ENCODE measurements at places on chromosomes 2 and 18.

GRCh38 chr2:41723526-41723925 lies 324.3 kb upstream of the PKDCC start:
- no peak for DNase-seq

DNA sequence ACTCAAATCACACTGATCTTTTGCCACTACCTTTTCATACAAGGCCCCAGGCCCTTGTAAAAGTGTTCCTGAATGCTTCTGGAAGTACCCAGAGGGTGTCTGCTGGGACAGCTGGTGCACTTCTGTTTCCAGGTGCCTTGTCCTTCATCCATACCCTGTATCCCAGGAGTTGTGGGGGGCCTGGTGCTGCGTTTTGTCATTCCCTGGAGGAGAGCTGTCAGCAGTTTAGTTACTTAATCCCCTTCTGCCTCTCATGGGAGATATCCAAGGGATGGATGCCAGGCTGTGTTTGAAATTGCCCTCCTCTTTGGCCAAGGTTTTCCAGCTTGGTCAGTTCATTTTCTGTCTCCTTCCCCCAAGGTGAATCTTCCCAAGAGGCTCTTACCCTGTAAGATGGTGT lies 158.3 kb downstream of the WDSUB1 start:
- no peak for DNase-seq

DNA sequence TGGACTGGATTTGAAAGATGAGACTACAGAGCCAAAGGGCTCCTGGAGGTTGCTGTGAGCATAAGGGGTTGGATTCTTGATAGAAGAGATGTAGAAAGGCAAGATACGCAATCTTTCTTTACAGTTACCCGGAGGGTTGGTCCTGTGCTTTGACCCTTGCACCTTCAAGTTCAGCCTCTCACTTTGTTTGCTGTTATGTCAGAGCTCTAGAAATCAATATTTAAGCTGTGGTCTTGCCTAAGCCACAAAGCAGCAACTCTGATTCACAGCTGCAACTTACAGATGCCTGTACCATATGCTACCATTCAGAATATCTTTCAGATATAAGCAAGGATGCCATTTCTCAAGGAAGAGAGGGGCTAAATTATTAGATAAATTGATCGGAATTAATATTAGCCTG lies 943.1 kb upstream of the LRRTM1 start:
- DNase-seq, result no peak

DNA sequence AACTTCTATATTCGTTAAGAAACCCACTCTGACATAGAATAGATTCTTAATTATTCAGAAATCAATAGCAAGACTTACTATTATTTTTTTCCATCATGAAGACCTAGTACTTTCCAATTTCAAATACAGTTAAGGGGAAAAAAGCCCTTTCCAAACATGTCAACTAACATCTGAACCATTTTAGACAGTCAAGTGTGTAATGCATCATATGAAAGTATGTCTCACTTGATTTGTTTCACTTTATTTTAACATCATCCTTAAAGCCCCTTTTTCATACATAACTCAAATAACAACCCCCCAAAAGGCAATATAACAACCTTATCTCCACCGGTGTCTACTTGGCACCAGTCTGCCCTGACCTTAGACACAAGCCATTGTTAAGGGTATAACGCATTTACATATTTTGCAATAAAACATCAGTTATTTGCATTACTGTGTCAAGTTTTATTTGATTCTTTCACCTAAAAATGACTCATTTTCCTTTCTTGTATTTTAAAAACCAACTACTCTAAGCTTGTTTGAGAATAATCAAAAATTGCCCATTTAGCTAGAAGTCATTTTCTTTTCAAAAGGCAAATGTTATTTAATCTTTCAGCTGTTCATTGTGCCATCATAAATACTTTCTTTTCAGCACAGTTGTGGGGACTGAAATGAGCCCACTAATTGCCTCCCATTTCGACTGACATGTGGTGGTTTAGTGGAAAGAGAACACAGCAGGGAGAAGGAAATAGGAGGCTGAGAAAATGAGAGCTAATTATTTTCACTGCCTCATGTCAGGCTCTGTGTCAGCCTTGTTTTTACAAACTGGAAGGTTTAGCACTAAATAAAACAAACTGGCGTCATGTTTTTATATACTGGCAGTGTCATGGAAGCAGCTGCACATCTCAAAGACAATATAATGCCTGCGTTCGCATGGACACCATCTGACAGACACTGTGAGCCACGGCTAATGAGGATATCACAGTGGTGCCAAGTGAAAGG lies 104.7 kb upstream of the CDCA7 start:
- DNase-seq, result no peak

GRCh38 chr2:212921061-212921460 lies 230.4 kb downstream of the IKZF2 start:
- no peak for DNase-seq

DNA sequence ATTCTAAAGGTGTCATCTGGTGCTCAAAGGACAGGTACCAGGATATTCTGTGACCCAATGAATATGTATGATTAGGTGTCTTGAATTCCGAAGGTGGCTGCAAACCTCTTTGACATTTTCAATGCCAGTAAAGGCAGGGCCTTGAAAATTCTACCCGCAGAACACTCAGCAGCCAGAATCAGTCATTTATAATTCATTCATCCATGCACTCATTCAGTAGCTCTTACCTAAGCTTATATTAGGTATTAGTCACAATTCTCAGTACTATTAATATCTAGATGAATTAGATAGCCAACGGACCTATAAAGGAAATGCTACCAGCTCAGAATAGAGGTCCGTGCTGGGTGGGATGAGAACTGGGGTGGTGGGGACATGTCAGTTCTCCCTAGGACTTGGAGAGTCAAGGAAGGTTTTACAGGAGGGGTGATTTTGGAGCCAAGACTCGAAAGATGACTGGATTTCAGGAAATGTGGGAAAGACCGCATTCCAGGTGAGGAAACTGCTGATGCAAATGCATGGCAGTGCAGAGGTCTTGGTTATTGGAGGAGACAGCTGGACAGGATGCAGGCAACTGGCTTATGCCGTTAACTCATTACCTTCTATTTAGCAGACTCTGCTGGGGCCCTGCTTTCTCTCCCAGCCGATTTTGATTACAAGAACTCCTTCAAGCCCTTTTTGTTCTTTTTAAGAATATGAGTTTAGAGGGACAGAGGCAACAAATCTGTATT lies 7.2 kb downstream of the TRIB2 start:
- DNase-seq, result no peak

DNA sequence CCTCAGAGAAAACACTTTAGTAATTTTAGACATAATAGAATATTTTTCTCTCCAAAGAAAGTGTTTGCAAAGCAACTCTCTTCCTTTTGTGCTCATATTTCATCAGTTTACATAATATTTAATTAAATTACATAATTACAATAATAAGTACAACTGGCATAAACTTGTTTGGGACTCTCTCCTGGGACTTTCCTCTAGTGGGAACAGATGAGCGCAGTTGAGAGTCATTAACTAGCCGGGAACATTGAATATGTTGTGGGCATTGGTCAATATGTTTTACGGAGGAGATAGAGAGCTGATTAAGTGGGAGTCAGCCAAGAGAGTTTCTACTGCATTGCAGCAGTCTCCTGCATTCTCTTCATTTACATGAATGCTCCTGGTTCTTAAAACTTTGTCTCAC lies 607.7 kb downstream of the ARHGAP15 start:
- DNase-seq, result no peak

- peak; percentile 39 for DNase-seq
These were observed 332.9 kb downstream of the SOCS6 start for GRCh38 chr18:70621710-70622109.

GRCh38 chr2:65116645-65117044 lies 13.3 kb downstream of the RAB1A start:
- DNase-seq, result no peak

DNA sequence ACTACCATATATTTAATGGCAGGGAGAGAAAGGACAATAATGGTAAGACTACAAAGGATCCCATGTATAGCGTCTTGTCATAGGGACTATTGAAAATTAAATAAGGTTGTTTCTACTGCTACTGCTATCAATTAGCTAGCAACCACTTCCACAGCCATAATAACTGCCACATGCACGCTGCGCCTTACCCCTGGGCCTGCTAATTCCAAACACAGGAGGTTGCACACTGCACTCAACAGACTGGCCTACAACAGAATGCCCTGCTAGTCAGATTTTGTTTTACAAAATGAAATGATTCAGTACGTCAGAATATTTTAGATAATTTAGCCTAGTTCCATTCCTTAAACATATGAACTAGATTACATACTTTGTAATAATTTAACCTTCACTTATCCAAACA lies 121.0 kb upstream of the SMAD7 start:
- no peak for DNase-seq

GRCh38 chr2:206241736-206242135 lies 32.7 kb upstream of the ZDBF2 start:
- DNase-seq, result no peak

DNA sequence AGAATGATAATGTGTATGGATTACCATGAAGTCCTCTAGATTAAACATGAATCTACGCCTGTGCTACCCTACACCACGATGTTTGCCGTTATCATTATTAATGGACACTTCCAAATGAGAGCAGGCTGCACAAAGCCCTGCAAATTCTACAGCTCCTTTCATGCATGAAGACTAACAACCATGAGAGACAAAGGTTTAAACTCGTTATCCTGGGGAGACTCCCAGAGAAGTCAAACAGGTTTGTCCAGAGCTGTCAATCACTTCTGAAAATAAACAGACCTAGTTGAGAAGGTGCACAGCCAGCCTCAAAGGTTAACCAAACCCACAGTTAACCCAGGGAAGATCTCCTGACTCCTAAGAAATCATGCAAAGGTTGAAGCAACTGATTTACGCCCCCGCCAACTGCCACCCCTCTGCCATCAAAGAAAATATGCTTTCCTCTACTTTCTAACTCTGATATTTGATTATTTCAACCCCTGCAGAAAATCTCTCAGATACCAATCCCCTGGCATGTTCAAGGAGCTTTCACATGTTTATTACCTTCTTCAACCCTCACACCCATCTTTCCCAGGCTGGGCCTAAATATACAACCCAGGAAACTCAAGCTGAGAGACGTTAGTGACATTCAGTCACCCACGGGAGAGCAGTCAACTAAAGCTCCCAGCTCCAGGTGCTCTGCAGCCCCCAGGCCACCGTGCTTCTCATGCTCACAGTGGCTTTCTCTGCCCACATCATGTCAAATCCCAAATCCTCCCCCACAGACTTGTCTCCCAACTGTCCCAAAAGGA lies 35.9 kb downstream of the MYO5B start:
- no peak for DNase-seq

DNA sequence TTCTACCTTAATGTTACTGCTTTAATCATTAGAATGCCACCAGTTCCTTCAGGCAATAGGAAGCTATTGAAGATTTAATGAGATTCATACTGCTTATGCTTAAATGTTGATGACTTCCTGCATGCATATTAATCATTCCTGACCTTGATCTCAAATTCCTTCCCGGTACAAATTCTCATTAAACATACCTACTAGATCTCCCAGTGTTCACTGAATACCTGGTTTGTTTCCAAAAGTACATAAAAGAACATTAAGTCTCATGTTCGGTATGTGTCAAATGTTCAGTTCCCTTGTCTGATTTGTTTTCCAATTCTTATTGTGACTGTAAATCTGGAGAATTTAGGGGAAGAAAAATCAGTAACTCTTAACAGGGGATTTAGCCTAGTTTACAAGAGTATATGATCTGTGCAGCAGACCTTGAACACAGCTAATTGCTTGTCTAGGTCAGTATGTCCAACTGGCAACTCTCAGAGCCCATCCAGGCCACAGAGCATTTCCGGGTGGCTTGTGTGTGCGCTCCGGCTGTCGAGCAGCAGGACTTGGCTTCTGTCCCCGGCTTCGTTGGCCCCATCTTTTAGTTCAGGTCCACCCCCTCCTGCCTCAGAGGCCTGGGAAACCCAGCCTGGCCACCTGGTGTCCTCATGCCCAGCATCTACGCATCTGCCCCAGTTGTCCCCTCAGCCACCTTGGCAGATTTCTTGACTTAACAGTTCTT lies 13.1 kb downstream of the METAP1D start:
- DNase-seq, result no peak

- DNase-seq, result no peak
These were observed 40.5 kb downstream of the MYO3B start for GRCh38 chr2:170218456-170218855.

DNA sequence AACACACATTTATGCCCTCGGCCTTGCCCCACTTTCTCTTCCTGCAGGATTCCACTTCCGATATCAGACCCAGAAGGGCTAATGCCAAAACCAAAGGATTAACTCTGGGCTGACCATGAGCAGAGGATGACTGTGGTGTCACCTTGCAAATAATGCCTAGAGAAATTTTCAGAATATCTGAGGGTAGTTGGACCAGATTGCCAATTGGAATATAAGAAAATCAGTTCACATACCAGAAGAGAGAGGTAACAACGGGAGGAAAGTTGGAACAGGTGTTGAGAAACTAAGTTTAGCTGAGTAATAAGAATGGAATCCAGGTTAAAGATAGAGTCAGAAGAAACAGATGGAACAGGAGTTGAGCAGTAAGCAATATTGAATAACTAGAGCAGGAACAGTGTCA lies 232.7 kb upstream of the UBE2E3 start:
- no peak for DNase-seq

DNA sequence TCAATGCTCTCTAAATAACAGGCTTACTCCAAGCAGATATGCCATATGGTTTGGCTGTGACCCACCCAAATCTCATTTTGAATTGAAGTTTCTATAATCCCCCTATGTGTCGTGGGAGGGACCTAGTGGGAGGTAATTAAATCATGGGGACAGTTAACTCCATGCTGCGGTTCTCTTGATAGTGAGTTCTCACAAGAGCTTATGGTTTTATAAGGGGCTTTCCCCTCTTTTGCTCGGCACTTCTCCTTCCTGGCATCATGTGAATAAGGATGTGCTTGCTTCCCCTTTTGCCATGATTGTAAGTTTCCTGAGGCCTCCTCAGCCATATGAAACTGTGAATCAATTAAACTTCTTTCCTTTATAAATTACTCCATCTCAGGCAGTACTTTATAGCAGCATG lies 302.7 kb upstream of the ZC3H15 start:
- DNase-seq, result no peak

DNA sequence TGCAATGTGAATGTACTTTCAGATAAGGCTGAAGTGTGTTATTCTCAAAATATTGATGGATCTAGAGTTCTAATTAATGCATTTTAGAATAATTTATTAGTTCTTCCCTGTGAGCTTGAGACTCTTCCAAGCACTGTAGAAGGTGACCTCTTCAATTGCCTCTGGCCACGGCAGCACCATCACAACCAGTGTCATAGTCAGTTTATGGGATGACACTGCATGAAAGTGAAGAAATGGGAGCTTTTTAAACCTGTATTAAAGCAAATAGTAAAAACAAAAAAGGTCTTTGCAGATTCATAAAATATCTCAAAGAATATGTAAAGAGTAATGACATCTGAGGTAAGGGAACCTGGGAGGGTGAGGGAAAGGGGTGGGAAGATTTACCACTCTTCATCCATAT lies 52.0 kb downstream of the OXER1 start:
- DNase-seq, result no peak

DNA sequence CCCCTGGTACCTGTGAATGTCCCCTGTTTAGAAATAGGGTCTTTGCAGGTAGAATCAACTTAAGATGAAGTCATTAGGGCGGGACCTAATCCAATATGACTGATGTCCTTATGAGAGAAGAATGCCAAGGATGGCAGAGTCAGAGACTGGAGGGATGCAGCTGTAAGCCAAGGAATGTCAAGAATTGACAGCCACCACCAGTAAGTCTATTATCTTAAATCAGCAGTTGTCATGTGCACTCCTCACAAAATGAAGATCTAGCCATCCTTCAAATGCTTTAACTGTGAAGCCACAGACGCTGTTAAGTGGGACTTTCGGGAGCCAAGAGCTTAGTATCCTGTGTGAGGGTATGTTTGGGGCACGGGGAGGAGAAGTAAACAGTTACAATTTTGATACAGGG lies 83.2 kb downstream of the ITGA4 start:
- DNase-seq, result no peak
